ENCODE measurements at places on chromosomes 13 and 19.

- no peak overlapping the region for H3K27ac ChIP-seq
- H3K4me1 ChIP-seq, result peaks cover 3% of the 10 kb centered on the region
- H3K27me3 ChIP-seq, result no peaks in the 10 kb centered on the region
- H3K4me3 ChIP-seq, result peak overlapping the region; percentile 76
- no peak for DNase-seq
Observed at GRCh38 chr13:109783447-109783814, 3.0 kb downstream of the IRS2 start.

GRCh38 chr19:43555185-43555770 is 20.0 kb downstream of the XRCC1 start:
- H3K4me3 ChIP-seq, result no peak overlapping the region
- H3K36me3 ChIP-seq, result peaks cover 5% of the 10 kb centered on the region
- no peak overlapping the region for H3K27ac ChIP-seq
- H3K4me1 ChIP-seq, result no peaks in the 10 kb centered on the region

GRCh38 chr19:46954993-46955812 is 64.4 kb upstream of the NPAS1 start:
- no peak overlapping the region for H3K4me3 ChIP-seq
- no peaks in the 10 kb centered on the region for H3K36me3 ChIP-seq
- H3K27ac ChIP-seq, result no peak overlapping the region
- DNase-seq, result no peak

DNA sequence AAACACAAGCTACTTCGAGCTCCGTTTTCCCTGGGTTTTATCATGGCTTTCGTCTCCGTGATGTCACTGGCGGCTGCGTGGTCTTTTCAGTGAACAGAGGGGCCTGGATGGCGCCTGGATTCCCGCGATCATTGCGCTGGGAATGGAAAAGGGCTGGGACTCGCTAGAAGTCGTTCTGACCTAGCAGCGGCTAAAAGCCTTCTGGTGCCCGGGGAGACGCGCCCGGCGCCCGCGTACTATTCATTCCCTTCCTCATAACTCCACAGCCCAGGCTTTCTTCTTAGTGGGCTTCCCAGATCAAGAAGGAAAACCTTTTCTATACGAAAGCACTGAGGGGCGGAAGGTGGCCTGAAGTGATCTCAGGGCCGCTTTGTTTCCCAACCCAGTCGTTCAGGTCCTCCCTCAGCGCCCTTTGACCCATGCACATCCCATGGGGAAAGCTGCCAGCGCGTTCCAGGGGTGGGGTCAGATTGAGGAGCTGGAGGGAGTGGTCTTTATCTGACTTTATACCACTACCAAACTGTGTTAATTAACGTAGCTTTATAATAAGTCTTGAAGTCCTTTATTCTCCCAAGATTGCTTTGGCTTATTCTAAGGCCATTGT is 96.6 kb downstream of the ELF1 start:
- no peak overlapping the region for H3K4me3 ChIP-seq
- H3K27me3 ChIP-seq, result no peaks in the 10 kb centered on the region
- H3K27ac ChIP-seq, result no peak overlapping the region
- DNase-seq, result no peak
- no peaks in the 10 kb centered on the region for H3K36me3 ChIP-seq

GRCh38 chr13:99263126-99263785 is 5.1 kb upstream of the GPR18 start:
- H3K36me3 ChIP-seq, result no peaks in the 10 kb centered on the region
- no peak overlapping the region for H3K27ac ChIP-seq
- H3K27me3 ChIP-seq, result no peaks in the 10 kb centered on the region
- DNase-seq, result no peak
- H3K4me1 ChIP-seq, result no peaks in the 10 kb centered on the region

GRCh38 chr13:40503966-40504591 is 162.4 kb downstream of the FOXO1 start:
- no peaks in the 10 kb centered on the region for H3K36me3 ChIP-seq
- no peak overlapping the region for H3K4me3 ChIP-seq
- no peak overlapping the region for H3K27ac ChIP-seq
- no peaks in the 10 kb centered on the region for H3K27me3 ChIP-seq

- H3K4me1 ChIP-seq, result no peaks in the 10 kb centered on the region
- no peak overlapping the region for H3K27ac ChIP-seq
- no peaks in the 10 kb centered on the region for H3K36me3 ChIP-seq
- no peak for DNase-seq
- H3K27me3 ChIP-seq, result no peaks in the 10 kb centered on the region
- no peak overlapping the region for H3K4me3 ChIP-seq
Observed at GRCh38 chr19:28396287-28396831, 816.6 kb downstream of the UQCRFS1 start.

- H3K27ac ChIP-seq, result peak overlapping the region; percentile 90
- peak overlapping the region; percentile 65 for H3K4me3 ChIP-seq
- H3K4me1 ChIP-seq, result no peaks in the 10 kb centered on the region
- DNase-seq, result no peak
Observed at GRCh38 chr13:48233889-48234488, 983 bp downstream of the ITM2B start.

GRCh38 chr19:19101540-19101939 is 36.7 kb downstream of the TMEM161A start:
- peaks cover 4% of the 10 kb centered on the region for H3K36me3 ChIP-seq
- no peaks in the 10 kb centered on the region for H3K27me3 ChIP-seq
- no peak for DNase-seq
- no peak overlapping the region for H3K27ac ChIP-seq
- no peaks in the 10 kb centered on the region for H3K4me1 ChIP-seq
- H3K4me3 ChIP-seq, result no peak overlapping the region

GRCh38 chr13:30121666-30122065 is 185.7 kb downstream of the KATNAL1 start:
- DNase-seq, result no peak
- H3K36me3 ChIP-seq, result no peaks in the 10 kb centered on the region
- H3K4me1 ChIP-seq, result no peaks in the 10 kb centered on the region
- H3K4me3 ChIP-seq, result no peak overlapping the region
- no peaks in the 10 kb centered on the region for H3K27me3 ChIP-seq

DNA sequence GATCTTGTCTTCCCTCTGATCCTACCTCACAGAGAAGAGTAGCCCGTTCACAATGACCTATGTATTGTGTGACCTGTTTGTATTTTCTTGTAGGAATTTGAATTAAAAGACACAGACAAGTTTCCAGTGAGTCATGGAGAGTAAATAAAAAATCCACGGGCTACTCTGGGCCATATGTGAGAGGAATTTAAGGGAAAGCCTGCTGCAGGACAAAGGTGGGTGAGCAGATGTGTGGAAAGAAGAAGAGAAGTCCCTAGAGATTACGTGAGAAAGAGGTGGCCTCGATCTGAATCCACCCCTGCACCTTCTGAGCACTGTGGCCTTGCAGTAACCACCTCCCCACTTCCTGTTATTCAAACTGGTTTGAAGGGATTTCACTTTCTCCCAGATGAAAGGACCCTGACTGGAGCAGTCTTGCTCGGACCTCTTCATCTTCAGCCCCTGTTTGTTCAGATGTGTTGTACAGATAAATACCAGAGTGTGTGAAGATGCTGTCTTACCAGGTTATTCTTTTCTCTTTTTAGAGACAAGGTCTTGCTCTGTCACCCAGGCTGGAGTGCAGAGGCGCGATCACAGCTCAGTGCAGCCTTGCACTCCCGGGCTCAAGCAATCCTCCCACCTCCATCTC is 205.4 kb downstream of the PDS5B start:
- H3K27me3 ChIP-seq, result no peaks in the 10 kb centered on the region
- no peak overlapping the region for H3K4me3 ChIP-seq
- H3K4me1 ChIP-seq, result no peaks in the 10 kb centered on the region
- DNase-seq, result no peak
- H3K36me3 ChIP-seq, result peaks cover 3% of the 10 kb centered on the region

DNA sequence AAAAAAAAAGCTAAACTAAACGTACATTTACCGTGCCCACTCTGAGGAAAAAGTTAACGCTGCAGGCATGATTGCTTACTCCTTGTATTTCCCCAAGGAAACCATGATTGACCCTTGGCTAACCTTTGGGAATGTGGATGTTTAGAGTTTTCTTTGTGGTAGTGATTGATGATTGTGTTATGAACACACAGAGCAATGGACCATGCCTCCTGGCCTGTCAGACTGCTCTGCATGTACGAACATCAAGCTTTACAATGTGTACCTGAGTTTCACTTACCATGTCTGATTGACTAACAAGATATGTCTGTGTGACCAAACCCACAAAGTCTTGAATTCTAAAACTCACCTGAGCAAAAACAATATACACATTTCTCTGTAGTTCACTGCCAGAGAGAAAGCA is 35.1 kb downstream of the MYCBP2 start:
- no peak overlapping the region for H3K27ac ChIP-seq
- H3K4me1 ChIP-seq, result no peaks in the 10 kb centered on the region
- no peaks in the 10 kb centered on the region for H3K27me3 ChIP-seq
- no peak for DNase-seq

- H3K27me3 ChIP-seq, result peaks cover 1% of the 10 kb centered on the region
- no peak for DNase-seq
- H3K4me1 ChIP-seq, result no peaks in the 10 kb centered on the region
- no peak overlapping the region for H3K27ac ChIP-seq
Observed at GRCh38 chr13:73702419-73703071, 431.7 kb downstream of the KLF12 start.

DNA sequence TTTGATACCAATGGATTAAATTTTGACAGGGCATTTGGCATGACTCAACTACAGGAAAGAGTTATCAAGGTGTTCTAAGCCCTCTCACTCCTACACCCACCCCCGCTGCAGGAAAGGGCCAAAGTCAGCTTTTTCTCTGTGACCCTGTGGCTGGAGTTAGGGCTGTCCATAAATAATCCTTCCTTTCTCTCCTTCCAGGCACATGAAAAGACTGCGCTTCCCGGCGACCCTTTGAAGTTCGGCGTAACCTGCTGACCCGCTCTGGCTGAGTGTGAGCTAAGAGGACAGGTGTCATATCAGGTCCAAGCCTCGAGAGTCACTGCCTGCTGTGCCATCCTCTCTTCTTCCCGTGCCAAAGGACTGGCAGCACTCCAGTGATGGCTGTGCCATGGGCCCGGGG is 25.6 kb downstream of the ZNF114 start:
- H3K36me3 ChIP-seq, result no peaks in the 10 kb centered on the region
- H3K4me1 ChIP-seq, result no peaks in the 10 kb centered on the region
- no peak for DNase-seq
- no peak overlapping the region for H3K27ac ChIP-seq
- H3K27me3 ChIP-seq, result no peaks in the 10 kb centered on the region

GRCh38 chr19:7988307-7988706 is 17.1 kb downstream of the ELAVL1 start:
- H3K27ac ChIP-seq, result no peak overlapping the region
- peaks cover 7% of the 10 kb centered on the region for H3K36me3 ChIP-seq
- no peak overlapping the region for H3K4me3 ChIP-seq
- no peaks in the 10 kb centered on the region for H3K27me3 ChIP-seq
- H3K4me1 ChIP-seq, result no peaks in the 10 kb centered on the region
- DNase-seq, result no peak

DNA sequence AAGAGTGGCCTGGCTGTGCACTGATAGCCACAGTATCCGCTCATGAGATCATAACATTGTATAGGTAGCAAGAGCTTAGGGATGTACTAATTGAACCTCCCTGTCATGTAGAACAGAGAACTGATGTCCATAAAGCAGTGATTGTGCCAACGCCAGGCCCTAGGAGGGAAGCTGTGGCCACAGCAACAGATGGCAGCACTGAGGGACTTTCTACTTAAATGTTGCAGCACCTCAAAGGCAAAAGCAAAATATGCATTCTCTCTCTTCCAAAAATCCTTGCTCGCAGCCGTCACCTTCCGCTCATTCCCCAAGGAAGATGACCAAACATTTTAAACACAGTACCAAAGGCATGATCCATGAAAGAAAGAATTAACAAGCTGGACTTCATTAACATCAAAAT is 32.3 kb downstream of the COL4A1 start:
- H3K36me3 ChIP-seq, result peaks cover 10% of the 10 kb centered on the region
- no peaks in the 10 kb centered on the region for H3K27me3 ChIP-seq
- no peak for DNase-seq
- peak overlapping the region; percentile 5 for H3K27ac ChIP-seq
- no peaks in the 10 kb centered on the region for H3K4me1 ChIP-seq

- no peaks in the 10 kb centered on the region for H3K27me3 ChIP-seq
- no peaks in the 10 kb centered on the region for H3K36me3 ChIP-seq
- H3K27ac ChIP-seq, result no peak overlapping the region
- H3K4me1 ChIP-seq, result no peaks in the 10 kb centered on the region
- no peak for DNase-seq
Observed at GRCh38 chr19:40150170-40150569, 41.1 kb upstream of the MAP3K10 start.

DNA sequence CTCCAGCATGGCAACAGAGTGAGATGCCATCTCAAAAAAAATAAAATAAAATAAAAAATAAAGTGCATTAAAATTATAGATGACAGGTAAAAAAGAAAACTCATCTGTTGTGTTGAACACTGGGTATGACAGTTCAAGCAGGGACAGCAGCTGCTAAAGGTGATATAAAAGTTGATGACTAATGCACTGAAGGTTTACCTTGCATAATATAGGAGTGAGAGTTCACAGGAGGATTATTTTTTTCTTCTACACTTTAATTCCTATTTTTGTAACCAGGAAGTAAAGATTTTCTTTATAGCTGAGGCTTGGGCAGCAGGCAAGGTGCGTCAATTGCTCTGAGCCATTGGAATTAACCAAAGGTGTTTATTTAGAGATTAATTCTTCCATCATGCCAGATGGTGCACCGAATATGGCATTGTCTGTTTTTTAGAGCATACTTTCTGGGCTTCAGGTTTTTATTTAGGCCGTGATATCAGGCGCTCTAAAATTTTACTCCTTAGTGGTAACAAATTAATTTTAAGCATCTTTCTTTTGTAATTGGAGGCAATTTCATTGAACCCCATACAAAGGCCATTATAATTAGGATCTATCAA is 337.0 kb upstream of the SLC10A2 start:
- no peaks in the 10 kb centered on the region for H3K36me3 ChIP-seq
- no peaks in the 10 kb centered on the region for H3K27me3 ChIP-seq
- no peaks in the 10 kb centered on the region for H3K4me1 ChIP-seq
- H3K4me3 ChIP-seq, result no peak overlapping the region
- no peak for DNase-seq

- no peaks in the 10 kb centered on the region for H3K4me1 ChIP-seq
- no peak for DNase-seq
- no peak overlapping the region for H3K4me3 ChIP-seq
- no peak overlapping the region for H3K27ac ChIP-seq
- no peaks in the 10 kb centered on the region for H3K27me3 ChIP-seq
Observed at GRCh38 chr19:21850656-21851255, 14.8 kb upstream of the ZNF43 start.

GRCh38 chr19:33551676-33552075 is 30.1 kb upstream of the PEPD start:
- H3K36me3 ChIP-seq, result no peaks in the 10 kb centered on the region
- no peaks in the 10 kb centered on the region for H3K4me1 ChIP-seq
- no peaks in the 10 kb centered on the region for H3K27me3 ChIP-seq

- H3K4me3 ChIP-seq, result no peak overlapping the region
- H3K27me3 ChIP-seq, result no peaks in the 10 kb centered on the region
- no peak overlapping the region for H3K27ac ChIP-seq
- no peaks in the 10 kb centered on the region for H3K36me3 ChIP-seq
- peak; percentile 93 for DNase-seq
Observed at GRCh38 chr19:2524840-2525723, 49.2 kb downstream of the GADD45B start.
